ENCODE measurements at places on chromosomes 13 and 19.

GRCh38 chr13:28137596-28137995 is 749 bp upstream of the PAN3 start:
- no peak for DNase-seq

DNA sequence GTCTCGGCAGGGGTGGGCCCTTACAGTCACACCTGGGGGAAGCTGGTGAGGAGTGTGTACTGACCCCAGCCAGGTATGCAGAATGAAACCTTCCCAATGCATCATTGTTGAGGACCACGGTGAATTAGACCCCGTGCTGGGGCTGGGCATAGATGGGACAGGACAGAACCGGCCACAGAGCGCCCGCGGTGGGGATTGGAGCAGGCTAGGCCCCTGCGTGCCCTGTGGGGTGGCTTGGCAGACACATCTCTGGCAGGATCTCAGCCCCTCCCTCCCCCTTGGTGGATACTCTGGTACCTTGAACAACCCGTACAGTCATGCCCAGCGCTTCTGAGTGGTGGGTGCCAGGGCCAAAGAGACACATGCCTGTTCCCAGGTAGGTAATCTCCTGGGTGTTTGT is 200.6 kb downstream of the TEX29 start:
- no peak for DNase-seq

DNA sequence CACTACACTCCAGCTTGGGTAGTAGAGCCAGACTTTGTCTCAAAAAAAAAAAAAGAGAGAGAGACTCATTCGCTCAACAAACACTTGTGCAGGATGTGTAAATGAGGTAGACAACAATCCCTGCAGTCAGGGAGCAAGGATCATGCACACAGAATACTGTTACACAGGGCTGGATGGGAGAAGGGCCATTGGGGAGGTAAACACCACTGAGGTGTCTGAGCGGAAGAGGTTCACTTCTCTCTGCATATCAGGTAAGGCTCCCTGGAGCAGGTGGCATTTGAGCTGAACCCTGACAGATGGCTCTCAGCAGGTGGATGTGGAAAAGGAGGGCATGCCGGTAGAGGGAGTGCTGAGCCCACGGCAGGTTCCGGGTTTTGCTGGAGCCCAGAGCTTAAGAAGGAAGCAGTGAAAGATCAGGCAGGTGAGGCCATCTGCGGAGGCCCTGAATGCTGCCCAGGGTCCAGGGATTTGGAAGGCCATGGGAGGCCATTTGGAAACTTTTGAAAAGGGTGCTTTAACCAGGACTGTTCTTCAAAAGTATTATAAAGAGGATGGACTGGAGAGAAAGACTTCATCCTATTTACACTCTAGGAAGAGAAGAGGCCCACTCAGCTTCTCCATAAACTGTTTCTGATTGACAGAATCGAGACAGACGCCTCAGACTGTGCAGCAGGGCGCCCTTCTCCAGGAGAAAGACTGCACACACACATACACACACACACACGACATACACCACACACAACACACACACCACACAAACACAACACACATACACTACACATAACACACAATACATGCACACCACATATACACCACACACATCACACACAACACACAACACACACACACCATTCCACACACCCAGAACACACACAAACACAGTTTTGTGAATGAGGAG is 199.4 kb downstream of the USP12 start:
- peak; percentile 50 for DNase-seq

DNA sequence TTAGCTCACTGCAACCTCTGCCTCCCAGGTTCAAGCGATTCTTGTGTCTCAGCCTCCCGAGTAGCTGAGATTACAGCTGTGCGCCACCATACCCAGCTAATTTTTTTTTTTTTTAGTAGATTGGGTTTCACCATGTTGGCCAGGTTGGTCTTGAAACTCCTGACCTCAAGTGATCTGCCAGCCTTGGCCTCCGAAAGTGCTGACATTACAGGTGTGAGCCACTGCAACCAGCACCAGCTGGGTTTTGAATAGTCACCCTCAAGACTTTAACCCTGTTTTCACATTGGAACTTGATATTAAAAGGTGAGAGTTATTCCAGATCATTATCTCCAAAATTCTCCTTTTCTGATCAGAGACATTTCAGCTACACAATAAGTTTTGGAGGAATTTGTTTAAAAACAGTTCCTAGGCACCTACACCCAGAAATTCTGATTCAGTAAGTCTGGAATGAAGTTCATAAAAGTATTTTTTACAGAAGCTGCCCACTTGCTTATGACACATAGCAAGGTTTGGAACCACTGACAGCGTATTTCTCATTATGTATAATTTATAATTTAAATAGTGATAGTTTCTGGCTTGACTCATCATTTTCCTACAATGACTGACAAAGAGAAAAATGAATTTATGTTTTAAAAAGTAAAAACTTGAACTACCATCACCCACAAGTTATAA is 417.3 kb downstream of the DIAPH3 start:
- DNase-seq = no peak
